ENCODE measurements at places on chromosomes 12 and 14. TPM values are rescaled to one million over a fixed set of nuclear protein-coding genes. Genes with fewer than 3 reads are reported as not detected.

The GPR68 gene
- 0.53 TPM for total RNA-seq

The SERPINA9 gene
- total RNA-seq = not detected

The LRFN5 gene
- total RNA-seq = not detected

The SERPINA1 gene
- total RNA-seq = 0.07 TPM

The SLC5A8 gene
- not detected for total RNA-seq

The SYNDIG1L gene
- total RNA-seq = not detected

The GPR132 gene
- total RNA-seq = not detected

The PPFIA2 gene
- not detected for total RNA-seq

GRCh38 chr14:88045705-88046104, 40.8 kb downstream of the GPR65 start:
- no peak overlapping the region for H3K27ac ChIP-seq
- H3K4me3 ChIP-seq = no peak overlapping the region
- H3K4me1 ChIP-seq = no peaks in the 10 kb centered on the region

- H3K27me3 ChIP-seq = peaks cover 13% of the 10 kb centered on the region
- DNase-seq = peak; percentile 41
- H3K36me3 ChIP-seq = no peaks in the 10 kb centered on the region
- peak overlapping the region; percentile 4 for H3K27ac ChIP-seq
- H3K4me3 ChIP-seq = no peak overlapping the region
These were observed 18.5 kb upstream of the TBPL2 start for GRCh38 chr14:55458800-55459515.

- H3K36me3 ChIP-seq = 0 out of 2 replicates have a peak, but pooled peaks cover 2% of the 10 kb centered on the region
- no peak overlapping the region for H3K4me3 ChIP-seq
- H3K27me3 ChIP-seq = peaks cover 2% of the 10 kb centered on the region
- DNase-seq = no peak
- H3K27ac ChIP-seq = no peak overlapping the region
These were observed 25.0 kb upstream of the APPL2 start for GRCh38 chr12:105261010-105261409.

DNA sequence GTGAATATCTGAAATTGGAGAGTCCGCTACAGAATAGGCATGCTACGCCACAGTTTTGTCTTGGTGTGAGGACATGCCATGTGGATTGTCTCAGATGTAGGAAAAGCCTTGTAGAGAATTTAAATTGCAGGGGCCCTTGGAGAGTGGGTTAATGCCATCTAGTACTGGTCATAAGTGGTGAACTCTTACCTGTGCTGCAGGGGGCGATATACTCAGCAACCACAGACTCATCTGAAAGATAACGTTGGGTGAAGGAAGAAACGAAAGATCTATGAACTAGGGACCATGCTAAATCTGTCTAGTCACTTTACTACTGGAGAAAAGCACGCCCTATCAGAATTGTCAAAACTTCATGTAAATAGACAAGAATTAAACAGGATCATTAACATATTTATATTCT, 33.7 kb upstream of the A2M start:
- no peaks in the 10 kb centered on the region for H3K4me1 ChIP-seq
- no peak overlapping the region for H3K4me3 ChIP-seq
- DNase-seq = no peak
- H3K27me3 ChIP-seq = no peaks in the 10 kb centered on the region
- H3K27ac ChIP-seq = no peak overlapping the region
- no peaks in the 10 kb centered on the region for H3K36me3 ChIP-seq

DNA sequence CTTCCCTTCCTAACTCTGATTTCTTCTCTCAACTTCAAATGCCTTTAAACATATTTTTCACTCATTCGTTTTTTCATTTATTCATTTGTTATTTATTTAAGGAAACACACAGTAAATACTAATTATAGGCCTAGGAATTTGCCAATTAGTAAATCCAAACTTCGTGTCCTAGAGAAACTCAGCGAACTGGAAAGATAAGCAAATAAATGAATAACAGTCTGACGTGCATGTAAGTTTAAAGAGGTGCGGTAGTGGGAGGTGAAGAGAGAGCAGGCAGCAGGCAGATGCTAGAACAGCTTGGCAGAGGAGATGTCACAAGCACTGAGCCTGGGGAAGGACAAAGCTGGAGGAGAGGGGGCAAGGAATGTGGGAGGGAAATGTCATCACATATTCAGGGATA, 228.2 kb downstream of the DPY19L2 start:
- no peaks in the 10 kb centered on the region for H3K4me1 ChIP-seq
- no peak overlapping the region for H3K4me3 ChIP-seq
- DNase-seq = no peak
- peaks cover 8% of the 10 kb centered on the region for H3K27me3 ChIP-seq
- H3K27ac ChIP-seq = no peak overlapping the region

GRCh38 chr12:132904718-132905328, 17.4 kb upstream of the CHFR start:
- H3K4me3 ChIP-seq = no peak overlapping the region
- peaks cover 6% of the 10 kb centered on the region for H3K27me3 ChIP-seq
- DNase-seq = no peak
- H3K4me1 ChIP-seq = no peaks in the 10 kb centered on the region
- no peak overlapping the region for H3K27ac ChIP-seq
- peaks cover 10% of the 10 kb centered on the region for H3K36me3 ChIP-seq

DNA sequence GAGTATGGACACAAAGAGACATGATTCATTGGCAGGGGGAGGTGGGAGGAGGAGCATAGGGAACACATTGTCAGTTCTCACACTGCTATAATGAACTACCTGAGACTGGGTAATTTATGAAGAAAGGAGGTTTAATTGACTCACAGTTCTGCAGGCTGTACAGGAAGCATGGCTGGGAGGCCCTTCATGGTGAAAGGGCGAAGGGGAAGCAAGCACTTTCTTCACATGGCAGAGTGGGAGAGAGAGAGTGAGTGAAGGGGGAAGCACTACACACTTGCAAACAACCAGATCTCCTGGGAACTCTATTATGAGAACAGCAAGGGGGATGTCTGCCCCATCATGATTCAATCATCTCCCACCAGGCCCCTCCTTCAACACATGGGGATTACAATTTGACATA, 391.8 kb downstream of the BMP4 start:
- H3K4me1 ChIP-seq = no peaks in the 10 kb centered on the region
- peaks cover 1% of the 10 kb centered on the region for H3K27me3 ChIP-seq
- H3K4me3 ChIP-seq = no peak overlapping the region
- no peak for DNase-seq
- no peaks in the 10 kb centered on the region for H3K36me3 ChIP-seq
- H3K27ac ChIP-seq = no peak overlapping the region

GRCh38 chr12:65822732-65823512, 1.4 kb upstream of the HMGA2 start:
- H3K27ac ChIP-seq = peak overlapping the region; percentile 97
- peak overlapping the region; percentile 95 for H3K4me3 ChIP-seq
- peaks cover 53% of the 10 kb centered on the region for H3K4me1 ChIP-seq
- peak; percentile 75 for DNase-seq
- H3K27me3 ChIP-seq = peaks cover 15% of the 10 kb centered on the region

- peak; percentile 85 for DNase-seq
- peaks cover 3% of the 10 kb centered on the region for H3K27me3 ChIP-seq
- H3K36me3 ChIP-seq = no peaks in the 10 kb centered on the region
- no peak overlapping the region for H3K4me3 ChIP-seq
- no peak overlapping the region for H3K27ac ChIP-seq
These were observed 1.8 kb upstream of the RNASE4 start for GRCh38 chr14:20682435-20683124.

DNA sequence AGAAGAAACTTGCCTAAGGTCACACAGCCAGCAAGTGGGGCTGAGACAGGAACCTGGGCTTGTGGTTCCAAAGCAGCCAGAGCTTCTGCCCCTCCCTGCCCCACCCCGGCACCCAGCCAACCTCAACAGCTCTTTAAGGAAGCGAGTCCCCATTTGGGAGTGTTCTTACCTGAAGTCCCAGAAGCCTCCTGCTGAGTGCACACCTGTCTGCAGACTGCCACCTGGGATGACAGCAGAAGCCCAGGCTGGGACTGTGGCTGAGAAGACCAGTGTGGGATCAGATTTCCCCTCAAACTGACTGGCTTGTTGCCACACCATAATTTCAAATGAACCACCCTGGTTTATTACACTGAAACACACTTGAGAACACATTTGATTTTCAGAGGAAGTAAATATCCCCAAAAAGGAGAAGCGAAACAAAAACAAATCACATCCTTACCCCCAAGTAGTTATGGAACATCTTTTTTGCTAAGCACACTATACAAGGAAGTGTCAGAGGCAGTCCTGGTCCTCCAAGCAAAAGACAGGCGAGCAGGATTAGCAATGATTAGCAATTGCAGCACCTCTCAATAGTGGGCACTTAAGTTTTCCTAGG, 6.3 kb upstream of the RIN3 start:
- H3K4me3 ChIP-seq = no peak overlapping the region
- DNase-seq = no peak
- H3K27me3 ChIP-seq = no peaks in the 10 kb centered on the region
- no peaks in the 10 kb centered on the region for H3K36me3 ChIP-seq
- H3K4me1 ChIP-seq = peaks cover 50% of the 10 kb centered on the region

DNA sequence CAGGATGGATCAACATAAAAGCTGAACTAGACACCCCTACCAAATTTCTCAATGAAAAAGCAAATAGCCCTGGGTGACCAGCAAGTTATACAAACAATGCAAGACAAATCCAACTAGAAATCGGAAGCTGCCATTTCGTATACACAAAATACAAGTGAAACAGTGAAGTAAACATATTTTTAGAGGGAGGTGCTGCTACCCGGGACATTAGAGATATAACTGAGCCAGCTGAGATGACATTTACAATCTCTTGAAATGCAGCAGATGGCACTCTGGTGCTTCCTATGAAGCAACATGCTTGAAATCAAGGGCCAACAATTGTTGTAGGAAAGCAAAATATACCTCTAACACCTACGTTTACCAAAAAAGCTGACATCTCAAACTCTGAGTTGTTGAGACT, 25.5 kb downstream of the BDKRB1 start:
- no peak overlapping the region for H3K4me3 ChIP-seq
- no peak for DNase-seq
- no peak overlapping the region for H3K27ac ChIP-seq
- peaks cover 2% of the 10 kb centered on the region for H3K27me3 ChIP-seq
- H3K4me1 ChIP-seq = peaks cover 21% of the 10 kb centered on the region

GRCh38 chr14:105617201-105617777, 90.9 kb downstream of the TMEM121 start:
- no peaks in the 10 kb centered on the region for H3K4me1 ChIP-seq
- no peak overlapping the region for H3K27ac ChIP-seq
- peaks cover 8% of the 10 kb centered on the region for H3K36me3 ChIP-seq
- no peak overlapping the region for H3K4me3 ChIP-seq

DNA sequence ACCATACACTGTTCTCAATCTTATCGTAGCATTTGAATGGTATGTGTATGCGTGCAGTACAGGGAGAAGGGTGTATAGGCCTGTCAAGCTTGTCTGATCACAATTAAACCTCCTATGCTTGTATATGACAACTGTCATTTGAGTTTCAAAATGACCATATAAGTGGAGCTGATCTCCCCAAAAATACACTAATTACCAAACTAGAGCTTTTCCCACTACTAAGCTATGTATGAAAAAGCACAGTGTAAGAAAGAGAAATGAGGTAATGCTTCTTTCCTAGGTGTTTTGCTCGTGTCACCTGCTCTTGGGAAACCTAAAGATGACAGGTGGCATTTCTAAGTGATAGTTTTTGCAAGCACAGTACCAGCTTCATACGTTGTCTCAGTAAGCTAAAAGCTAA, 1.1 kb upstream of the STK38L start:
- DNase-seq = no peak
- H3K27me3 ChIP-seq = no peaks in the 10 kb centered on the region

DNA sequence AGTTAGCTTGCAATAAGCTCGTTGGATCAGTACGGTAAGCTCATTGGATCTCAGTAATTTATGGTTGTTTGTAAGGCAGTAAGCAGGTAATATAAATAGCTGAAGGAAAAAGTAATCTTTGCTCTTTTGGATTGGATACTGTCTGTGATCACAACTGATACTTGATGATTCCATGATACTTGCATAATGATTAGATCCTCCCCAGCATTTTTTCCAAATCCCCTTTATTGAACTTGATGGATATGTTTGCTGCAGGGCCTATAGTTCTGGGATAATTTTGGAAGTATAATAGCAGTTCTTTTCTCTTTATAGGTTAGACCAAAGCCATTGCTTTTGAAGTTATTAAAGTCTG, 5.2 kb downstream of the MDM2 start:
- H3K4me1 ChIP-seq = peaks cover 48% of the 10 kb centered on the region
- H3K36me3 ChIP-seq = peaks cover 69% of the 10 kb centered on the region
- peaks cover 10% of the 10 kb centered on the region for H3K27me3 ChIP-seq
- peak overlapping the region; percentile 95 for H3K4me3 ChIP-seq
- H3K27ac ChIP-seq = peak overlapping the region; percentile 29

GRCh38 chr14:56185992-56186391, 67.8 kb downstream of the PELI2 start:
- peaks cover 9% of the 10 kb centered on the region for H3K4me1 ChIP-seq
- no peaks in the 10 kb centered on the region for H3K36me3 ChIP-seq
- no peak overlapping the region for H3K4me3 ChIP-seq
- DNase-seq = no peak
- no peak overlapping the region for H3K27ac ChIP-seq

- H3K4me3 ChIP-seq = no peak overlapping the region
- H3K36me3 ChIP-seq = peaks cover 18% of the 10 kb centered on the region
- peaks cover 46% of the 10 kb centered on the region for H3K4me1 ChIP-seq
- H3K27me3 ChIP-seq = no peaks in the 10 kb centered on the region
These were observed 9.7 kb upstream of the MAGOHB start for GRCh38 chr12:10623131-10623530.

GRCh38 chr12:87556985-87557384, 472.2 kb downstream of the C12orf50 start:
- H3K4me3 ChIP-seq = no peak overlapping the region
- H3K27ac ChIP-seq = no peak overlapping the region
- no peaks in the 10 kb centered on the region for H3K4me1 ChIP-seq
- DNase-seq = no peak
- no peaks in the 10 kb centered on the region for H3K27me3 ChIP-seq

DNA sequence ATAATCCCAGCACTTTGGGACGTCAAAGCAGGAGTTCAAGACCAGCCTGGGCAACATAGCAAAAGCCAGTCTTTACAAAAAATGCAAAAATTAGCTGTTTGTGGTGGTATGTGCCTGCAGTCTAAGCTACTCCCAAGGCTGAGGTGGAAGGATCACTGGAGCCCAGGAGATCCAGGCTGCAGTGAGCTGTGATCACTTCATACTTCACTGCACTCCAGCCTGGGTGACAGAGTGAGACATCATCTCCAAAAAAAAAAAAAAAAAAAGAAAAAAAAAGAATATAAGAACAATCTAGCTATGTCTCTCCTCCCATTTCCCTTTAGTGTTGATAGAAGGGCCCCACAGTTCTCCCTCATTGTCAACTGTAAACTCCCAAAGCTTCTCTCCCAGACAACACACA, 3.5 kb upstream of the BCAT1 start:
- no peak overlapping the region for H3K4me3 ChIP-seq
- peaks cover 2% of the 10 kb centered on the region for H3K27me3 ChIP-seq
- peaks cover 26% of the 10 kb centered on the region for H3K4me1 ChIP-seq

- no peak overlapping the region for H3K4me3 ChIP-seq
- no peak for DNase-seq
- no peaks in the 10 kb centered on the region for H3K36me3 ChIP-seq
- no peak overlapping the region for H3K27ac ChIP-seq
- peaks cover 14% of the 10 kb centered on the region for H3K4me1 ChIP-seq
These were observed 57.8 kb downstream of the GTF2A1 start for GRCh38 chr14:81162941-81163340.

DNA sequence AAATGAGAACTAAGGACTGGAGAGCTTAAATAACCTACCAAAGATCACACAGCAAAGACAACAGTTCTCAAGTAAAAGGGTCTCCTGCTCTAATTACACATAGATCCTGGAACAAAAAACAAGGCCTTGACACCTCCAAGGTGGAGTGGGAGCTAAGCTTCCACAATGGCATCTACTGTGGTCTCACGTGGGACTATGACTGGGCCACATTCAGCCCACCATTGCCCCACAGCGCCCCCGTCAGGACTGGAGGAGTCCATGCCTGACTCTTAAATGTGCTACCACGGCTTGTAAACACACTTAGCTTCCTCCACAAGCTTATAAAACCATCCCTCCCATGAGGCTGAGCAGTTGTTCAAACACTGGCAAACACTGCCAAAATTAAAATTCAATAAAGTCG, 88.5 kb downstream of the GCH1 start:
- H3K4me1 ChIP-seq = peaks cover 11% of the 10 kb centered on the region
- H3K36me3 ChIP-seq = no peaks in the 10 kb centered on the region
- H3K4me3 ChIP-seq = no peak overlapping the region
- peaks cover 46% of the 10 kb centered on the region for H3K27me3 ChIP-seq

Measured in HFFc6 (cell line).